Left hindlimb (tissue), 1 donor: ENCODE measurements at places on chromosomes 7 and 10.
A peak's percentile ranks its signal among the peaks of the same experiment; 100 is the strongest.

- no peak for DNase-seq
Observed at GRCh38 chr10:1559761-1560160, 177.6 kb downstream of the ADARB2 start.

DNA sequence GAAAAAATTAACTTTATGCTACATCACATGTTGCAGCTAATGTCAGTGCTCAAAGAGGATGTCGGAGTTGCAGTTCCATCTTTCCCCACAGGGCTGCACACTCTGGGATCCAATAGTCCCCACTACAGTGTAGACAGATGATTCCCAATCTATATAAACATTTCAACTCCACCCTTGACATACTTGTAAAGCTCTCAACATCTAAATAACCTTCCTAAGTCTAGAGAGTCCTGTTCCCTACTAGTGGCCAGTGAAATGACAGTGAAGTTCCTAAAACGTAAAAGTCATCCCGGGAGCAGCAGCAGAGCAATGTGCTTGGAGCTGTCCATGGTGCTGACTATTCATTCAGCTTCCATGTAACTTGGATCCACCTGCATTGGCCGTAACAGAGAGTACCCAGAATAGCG is 145.1 kb downstream of the GRM8 start:
- DNase-seq: peak; percentile 51

- DNase-seq: no peak
Observed at GRCh38 chr10:43961523-43962345, 313.1 kb upstream of the ZNF32 start.

DNA sequence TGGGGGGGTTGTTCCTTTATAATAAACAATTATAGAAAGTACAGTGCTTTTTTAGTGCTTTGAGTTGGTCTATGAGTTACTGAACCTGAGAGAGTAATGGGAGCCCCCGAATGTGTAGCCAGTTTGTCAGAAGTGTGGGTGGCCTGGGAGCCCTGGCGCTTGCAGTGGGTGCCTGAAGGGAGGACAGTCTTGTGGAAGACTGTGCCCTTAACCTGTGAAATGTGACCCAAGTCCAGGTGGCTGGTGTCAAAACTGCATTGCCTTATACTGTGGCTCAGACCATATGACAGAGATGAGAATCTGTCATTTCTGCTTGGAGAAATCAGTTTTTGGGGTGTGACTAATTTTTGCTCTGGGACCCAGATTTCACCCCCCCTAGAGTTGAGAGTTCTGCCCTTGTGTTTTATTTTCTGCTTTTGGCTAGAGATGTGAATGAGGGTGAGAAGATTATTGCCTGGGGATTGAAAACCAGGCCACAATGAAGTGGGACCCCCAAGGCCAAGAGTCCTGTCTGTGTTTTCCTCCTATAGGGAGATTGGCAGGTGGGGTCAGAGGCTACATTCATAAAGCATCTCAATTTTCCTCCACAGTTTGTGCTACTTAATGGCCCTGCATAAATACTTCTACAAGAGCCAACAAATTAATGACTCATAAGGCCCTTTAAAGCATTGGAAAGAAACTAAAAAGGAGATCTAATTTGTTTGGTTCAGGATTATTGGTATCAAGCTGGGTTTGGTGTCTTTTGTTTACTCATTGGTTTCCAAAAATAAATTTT is 24.1 kb upstream of the CARD11 start:
- no peak for DNase-seq

DNA sequence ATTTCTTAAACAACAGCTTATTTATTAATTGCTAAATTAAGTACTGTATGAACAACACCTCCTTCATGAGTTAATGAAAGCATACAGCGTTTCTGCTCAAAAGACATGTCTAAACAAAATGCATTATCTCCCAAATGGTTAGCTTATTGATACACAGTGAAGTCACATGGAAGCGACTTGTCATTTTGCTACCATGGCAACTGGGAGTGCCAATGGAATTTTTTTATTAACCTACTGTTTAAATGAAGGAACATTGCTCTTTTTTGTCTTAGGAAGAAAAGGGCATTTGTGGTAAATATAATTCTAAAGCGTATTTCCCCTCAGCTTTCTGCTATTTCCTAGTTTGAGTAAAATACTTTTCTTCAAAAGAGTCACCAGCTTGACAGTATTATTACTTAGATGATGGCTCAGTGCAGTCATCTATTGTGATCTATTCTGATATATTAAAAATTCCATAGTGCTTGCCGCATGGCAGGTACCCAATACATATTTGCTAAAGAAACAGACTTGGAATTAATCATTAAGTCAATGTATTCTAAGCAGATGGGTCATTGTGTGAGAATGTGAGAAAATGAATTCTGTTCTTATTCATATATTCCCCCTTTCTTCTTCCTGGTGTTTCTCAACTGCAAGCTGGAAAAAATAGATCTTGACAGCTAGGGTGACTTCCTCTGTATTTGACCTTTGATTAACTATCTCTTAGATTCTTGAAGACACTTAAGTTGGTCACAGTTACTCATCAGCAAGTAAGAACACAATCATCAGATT is 818.3 kb downstream of the MAGI2 start:
- DNase-seq: no peak

DNA sequence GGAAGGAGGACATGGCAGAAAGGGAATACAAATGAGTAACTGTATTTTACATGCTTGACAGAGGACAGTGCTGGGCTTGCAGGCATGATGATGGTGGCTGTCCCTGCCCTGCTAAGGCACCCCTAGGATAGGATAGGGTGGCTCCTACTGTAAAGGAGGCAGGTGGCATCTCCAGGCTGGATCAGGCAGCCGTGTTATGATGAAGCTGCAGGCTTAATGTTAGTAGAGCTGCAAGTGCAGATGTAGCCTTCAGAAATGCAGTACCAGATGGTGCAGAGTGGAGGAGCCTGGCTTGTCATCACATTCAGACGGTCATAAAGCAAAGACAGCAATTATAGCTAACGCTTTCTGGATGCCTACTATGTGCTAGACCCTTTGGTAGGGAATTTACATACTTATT is 287.9 kb upstream of the PODXL start:
- no peak for DNase-seq

GRCh38 chr10:77361831-77362230 is 275.8 kb downstream of the KCNMA1 start:
- no peak for DNase-seq

GRCh38 chr7:55379285-55379684 is 14.1 kb downstream of the LANCL2 start:
- no peak for DNase-seq

GRCh38 chr7:112031689-112032088 is 174.5 kb downstream of the DOCK4 start:
- DNase-seq: no peak

GRCh38 chr7:151157645-151158329 is 9.7 kb downstream of the GBX1 start:
- DNase-seq: no peak

DNA sequence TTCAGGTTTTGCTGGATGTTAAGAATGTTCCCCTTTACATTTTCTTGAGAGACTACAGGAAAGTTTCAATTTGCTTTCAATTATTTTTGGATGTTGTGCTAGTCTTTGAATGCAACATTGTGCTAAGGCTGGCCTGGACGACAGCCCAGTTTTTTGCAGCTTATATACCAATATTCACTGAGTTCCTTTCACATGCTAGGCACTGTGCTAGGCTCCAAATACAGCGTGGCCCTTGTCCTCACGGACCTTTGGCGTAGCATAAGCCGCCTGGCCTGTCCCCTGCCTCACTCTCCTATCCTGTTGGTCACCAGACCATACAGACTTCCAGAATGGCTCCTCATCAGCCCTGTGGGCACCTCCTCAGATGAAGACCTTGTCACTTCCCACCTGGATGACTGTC is 19.5 kb upstream of the HSPA12A start:
- no peak for DNase-seq

DNA sequence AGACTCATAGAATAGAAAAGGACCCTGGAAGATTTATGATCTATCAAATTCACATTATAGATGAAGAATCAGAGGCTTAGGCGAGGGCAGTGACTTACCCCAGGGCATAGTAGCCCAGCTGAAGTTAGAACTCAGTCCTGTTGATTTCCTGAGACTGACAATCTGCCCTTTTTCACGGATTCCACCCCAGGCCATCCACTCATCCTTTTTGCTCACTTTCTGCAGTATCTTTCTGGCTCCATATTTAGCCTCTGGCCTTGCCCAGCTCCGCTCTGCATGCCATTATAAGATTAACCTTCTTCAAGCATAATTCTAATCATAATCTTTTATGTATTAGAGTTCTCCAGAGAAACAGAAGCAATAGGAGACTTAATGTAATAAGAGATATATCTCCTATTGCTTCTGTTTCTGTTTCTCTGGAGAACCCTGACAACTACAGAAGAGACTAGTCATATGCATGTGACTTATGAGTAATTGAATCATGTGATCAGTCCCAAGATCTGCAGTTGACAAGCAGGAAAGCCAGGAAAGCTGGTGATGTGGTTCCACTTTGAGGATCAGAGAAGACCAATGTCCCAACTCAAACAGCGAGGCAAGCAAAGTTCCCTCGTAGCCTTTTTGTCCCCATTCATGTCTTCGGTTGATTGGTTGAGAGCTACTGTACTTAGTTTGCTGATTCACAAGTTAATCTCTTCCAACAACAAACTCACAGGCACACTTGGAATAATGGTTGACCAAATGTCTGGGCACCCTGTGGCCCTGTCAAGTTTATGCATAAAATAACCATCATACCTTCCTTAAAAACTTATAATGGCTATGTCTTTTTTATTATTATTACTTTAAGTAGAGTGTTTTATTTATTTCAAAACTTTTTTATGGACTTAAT is 412.1 kb downstream of the SUGCT start:
- DNase-seq: no peak

- DNase-seq: no peak
Observed at GRCh38 chr7:136179851-136180721, 202.9 kb upstream of the MTPN start.

DNA sequence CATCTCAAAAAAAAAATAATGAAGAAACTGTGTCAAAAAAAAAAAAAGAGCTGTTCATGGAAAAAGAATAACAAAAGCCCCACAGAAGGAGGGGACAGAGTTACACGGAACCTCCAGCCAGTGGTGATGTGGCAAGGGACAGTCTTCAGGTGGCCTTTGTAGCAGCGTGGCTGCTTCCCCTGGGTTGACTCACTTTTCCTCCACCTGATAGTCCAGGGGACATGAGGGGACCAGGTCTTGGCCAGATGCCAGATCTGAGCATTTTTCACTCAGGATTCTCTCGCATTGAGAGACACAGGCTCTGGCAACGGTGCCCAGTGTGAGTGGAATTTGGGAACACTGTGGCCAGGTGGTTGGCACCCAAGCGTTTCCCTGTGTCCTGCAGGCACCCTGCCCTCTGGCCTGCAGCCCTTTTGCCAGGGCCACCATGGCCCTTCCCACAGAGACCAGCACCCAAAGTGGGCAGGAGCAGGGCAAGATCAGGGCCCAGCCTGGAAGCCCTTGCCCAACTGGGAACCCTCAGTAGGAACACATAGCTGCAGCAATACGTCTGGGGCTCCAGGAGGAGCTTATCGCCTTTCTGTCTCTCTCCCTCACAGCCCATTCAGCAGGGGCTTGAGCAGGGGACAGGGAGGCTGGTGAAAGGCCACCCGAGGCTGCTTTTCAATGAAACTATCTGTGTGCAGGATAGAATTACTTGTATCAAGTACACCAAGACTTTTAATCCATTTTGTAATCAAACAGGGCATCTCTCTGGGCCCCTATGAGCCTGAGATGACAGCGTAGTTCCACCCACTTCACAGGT is 159.1 kb downstream of the UBE2H start:
- DNase-seq: no peak

- DNase-seq: no peak
Observed at GRCh38 chr10:35092851-35093250, 2.7 kb upstream of the CUL2 start.

DNA sequence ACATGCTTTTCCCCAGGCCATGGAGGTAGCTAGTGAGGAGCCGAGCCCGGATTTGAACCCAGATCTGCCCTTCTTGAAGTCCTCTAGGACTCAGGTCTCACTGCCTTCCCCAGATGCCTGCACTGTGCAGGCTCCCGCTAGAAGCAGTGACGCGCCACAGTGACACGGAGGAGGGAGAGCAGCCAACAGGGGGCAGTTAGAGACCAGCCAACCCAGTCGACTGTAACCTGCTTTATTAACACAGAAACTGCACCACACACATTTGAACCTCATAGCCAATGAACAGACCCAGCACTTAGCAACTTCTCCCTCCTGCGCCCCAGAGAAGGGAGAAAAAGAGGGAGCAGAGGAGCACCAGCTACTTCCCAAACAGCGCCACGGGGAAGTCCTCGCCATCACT is 27.4 kb downstream of the PILRA start:
- no peak for DNase-seq

- no peak for DNase-seq
Observed at GRCh38 chr10:133205146-133205545, 24.9 kb upstream of the UTF1 start.

GRCh38 chr10:114320249-114321116 is 81.4 kb downstream of the VWA2 start:
- DNase-seq: peak; percentile 56

- DNase-seq: no peak
Observed at GRCh38 chr7:13028036-13028824, 340.8 kb downstream of the ARL4A start.

DNA sequence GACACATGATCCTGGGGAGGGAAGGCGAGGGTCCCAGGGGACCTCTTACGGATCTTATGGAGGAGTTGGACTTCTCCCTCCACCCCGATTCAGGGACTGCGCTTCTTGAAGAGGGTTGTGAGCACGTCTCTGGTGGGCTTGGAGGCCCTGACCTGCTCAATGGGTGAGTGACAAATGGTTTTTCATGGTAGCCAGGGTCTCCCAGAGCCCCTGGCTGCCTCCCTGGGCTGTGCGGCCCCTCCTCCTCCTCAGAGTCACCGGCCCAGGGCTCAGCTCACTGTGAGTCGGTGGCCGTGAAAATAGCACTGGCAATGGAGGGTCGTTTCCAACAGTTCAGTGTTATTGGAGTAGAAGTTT is 26.6 kb downstream of the INPP5A start:
- no peak for DNase-seq

DNA sequence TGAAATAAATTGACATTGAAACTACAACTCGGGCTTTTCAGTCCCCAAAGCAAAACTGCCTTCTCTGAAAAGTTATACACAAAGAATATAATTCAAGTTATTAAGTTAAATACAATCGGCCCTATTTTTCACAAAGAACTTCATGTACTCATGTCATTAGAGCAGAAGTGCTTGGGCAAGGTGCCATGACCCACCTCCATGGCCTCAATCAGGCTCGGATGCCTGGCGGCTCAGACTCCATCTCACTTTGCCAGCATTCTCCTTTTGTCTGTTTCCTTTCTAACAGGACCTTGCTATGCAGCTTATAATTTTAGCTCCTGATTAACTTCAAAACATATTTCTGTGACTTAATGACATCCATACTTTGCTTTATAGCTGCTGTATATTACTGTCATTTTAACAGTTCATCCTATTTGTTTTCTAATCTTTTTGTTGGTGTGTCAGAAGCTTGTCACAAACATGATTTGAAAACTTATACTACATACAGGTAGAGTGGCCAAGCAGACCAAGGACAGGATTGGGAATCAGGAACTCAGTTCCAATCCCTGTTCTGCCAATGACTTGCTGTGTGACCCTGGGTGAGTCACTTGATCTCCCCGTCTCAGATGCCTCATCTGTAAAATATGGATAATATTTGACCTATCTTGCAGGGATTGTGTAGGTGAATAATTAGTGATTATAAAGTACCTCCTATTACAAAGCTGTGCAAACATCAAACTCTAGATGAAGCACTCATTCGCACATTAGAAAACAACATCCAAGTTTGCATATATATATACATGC is 60.8 kb upstream of the ITGA8 start:
- DNase-seq: peak; percentile 37
